Amniotic stem cell (primary cell): ENCODE measurements at places on chromosomes 7 and 10.

GRCh38 chr7:17787257-17787656, 153.0 kb downstream of the SNX13 start:
- no peak for DNase-seq

DNA sequence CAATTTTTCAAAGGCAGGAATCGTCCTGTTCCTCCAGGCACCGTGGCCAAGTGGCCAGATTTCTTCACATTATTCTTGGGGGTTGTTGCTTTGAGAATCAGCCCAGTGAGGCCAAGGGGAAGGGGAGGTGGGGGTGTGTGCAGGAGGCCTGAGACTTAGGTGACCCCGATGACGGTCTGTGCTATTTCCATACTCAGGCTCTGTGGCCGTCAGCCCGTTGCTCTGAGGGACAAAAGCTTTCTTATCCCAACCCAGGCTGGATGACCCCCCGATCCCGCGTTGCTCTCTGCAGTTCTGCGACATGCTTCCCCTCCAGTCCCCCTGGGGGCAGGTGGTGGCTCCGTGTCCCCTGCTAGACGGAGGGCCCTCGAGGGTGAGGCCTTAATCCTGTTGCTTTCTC, 14.2 kb downstream of the DOCK1 start:
- no peak for DNase-seq

- DNase-seq, result no peak
Observed at GRCh38 chr10:107379601-107380000, 215.1 kb upstream of the SORCS1 start.

- no peak for DNase-seq
Observed at GRCh38 chr7:150311146-150311545, 12.0 kb upstream of the LRRC61 start.

GRCh38 chr7:93958651-93959050, 37.1 kb downstream of the GNG11 start:
- no peak for DNase-seq

- no peak for DNase-seq
Observed at GRCh38 chr10:95567903-95568630, 6.9 kb upstream of the SORBS1 start.

GRCh38 chr10:76337641-76338040, 906.2 kb downstream of the LRMDA start:
- DNase-seq, result no peak

- no peak for DNase-seq
Observed at GRCh38 chr7:128017460-128017859, 13.8 kb downstream of the LRRC4 start.

DNA sequence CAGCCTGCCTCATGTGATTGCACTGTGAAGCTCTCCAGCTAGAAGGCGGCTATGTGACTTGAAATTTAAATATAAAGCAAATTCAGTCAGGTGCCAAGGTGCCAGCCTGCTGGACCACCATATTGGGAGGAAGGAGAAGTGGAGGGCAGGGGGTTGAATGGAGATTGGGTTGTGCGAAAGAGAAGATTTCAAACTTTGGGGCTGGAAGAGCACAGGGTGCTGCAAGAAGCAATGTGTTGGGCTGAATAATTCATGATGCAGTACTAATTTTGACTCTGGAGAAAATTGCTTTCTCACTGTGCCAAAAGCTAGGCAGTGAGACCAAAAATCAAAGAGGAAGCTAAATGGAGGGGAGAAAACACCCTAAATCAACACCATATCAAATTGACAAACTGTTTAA, 335.3 kb downstream of the NRG3 start:
- no peak for DNase-seq

DNA sequence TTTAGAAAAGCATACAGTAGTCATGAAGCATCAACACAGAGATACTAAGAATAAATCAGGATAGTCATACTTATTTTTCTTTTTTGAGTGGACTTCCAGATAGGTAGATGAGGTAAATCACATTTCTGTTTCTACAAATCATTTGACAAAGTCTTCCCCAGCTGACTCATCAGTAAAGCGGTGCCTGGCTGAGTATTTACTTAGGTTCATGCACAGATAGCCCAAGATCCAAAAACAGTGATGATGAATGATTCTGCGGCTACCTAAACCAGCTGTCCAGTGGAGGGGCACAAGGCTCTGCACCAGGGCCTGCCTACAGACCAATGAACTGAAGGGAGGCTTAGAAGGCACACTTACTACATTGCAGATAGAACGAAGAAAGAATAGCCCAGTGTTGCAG, 113.1 kb downstream of the PARP12 start:
- no peak for DNase-seq

DNA sequence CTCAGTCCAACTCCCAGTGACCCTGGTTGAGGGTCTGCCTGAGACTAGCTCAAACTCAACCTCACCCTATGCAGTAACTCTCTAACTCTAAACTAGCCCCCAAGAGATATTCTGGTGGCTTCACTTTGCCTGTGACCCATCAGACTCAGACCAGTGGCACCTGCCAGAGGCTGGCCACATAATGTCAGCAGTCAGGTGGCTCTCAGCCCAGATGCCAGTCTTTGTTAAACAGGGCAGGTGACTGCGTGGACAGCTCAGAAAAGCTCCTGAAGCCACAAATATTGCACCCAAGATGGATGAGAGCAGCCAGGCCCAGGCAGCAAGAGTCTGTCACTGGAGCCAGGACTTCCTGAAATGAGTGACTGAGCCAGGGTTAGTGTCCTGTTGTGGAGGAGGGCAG, 129.7 kb upstream of the TCF7L2 start:
- DNase-seq, result no peak
